Right atrium auricular region (tissue), 2 donors: ENCODE measurements at places on chromosomes 2 and 18.

DNA sequence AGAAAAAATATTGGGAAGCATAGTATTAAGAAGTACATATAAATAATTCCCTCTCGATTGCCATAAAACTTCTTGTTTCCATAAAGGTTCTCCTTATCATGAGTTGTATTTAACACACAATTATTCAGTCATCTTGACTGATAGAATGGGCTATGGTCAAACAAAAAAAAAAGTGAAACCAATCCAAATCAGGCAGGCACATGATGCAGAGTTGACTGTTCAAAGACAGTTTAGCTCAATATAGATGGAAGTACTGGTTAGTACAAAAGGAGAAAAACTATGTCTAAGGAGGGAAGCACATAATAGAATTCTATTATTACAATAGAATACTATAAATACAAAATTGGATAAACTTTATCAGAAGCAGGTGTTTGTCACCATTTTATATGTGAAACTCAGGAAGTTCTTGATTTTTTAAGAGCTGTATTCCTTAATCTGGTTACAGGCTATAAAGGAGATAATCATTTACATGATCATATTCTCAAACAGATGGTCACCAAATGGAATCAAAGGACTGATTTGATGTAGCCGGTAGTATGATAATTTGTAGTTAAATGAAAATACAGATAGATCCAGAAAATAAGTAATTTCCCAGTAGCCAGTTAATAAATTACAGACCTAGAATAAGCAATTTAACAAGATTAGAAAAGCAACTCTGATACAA, 18.2 kb upstream of the CALCRL start:
- no peak for DNase-seq

DNA sequence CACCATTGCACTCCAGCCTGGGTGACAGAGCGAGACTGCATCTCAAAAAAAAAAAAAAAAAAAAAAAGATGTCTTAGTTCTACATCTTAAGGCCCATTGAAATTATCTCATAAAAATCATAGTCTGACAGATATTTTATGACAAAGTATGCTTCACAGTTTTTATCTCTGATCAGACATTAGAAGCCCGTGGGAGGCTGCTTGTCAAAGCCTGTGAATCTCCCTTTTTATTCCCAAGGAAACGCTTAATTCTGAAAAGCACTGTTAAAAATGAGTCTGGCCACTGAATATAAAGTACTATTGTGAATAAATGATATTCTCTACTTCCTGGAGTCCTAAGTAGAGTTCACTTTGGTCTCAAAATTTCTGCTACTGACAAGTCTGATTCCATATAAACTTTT, 71.1 kb downstream of the ZDBF2 start:
- no peak for DNase-seq

DNA sequence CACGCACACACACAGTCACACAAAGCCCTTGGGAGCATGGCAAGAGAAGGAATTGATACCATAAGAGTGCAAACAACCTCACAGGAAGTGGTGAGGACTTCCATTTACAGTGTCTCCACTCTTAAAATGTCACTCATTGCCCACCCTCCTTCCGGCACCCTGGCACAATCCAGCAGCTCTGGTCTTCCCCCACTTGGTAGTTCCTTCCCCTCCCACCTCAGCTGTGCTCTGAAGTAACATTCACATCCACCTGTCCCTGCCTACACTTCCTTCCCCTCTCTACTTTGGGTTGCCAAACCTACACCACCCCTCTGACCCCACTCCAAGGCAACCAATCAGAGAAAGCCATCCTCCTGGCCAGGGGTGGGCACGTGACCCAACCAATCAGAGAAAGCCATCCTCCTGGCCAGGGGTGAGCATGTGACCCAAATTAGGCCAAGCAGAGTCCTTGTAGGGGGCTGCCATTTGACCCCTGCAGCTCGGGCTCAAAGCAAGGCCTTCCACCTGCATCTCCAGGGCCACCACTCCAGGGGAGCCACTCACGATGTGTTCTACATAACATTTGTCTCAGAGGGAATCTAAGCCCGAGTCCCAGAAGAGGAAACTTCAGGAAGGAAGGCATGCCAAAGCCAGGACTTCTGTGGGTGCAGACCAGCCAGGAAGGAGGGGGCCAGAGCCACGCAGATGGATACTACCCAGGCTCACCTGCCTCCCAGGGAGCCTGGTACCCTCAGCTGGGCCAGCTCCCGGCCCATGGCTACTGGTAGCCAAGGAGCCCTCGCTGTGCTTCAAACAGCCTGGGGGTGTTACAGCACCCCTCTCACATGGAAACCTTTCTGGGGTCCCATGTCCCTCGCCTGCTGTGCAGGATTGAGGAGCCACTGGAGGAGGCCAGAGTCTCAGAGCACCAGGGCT, 21.2 kb downstream of the CYP26B1 start:
- DNase-seq = no peak

DNA sequence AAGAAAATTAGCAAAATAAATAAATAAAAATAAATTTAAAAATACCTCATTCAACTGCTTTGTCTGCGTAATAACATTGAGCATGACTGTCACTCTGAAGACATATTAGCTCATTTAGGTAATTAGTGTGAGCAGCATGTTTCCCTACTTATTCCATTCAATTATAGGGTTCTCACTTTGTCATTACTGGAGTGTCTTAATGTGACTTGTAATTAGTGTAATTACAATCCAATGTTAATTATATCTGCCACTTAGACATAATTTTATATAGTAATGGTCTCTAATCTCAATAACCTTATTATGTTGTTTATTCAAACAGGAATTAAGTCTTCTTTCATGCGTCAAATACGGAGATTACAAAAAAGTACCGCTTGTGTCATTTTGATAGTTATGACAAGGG, 893.9 kb upstream of the ACVR2A start:
- no peak for DNase-seq

DNA sequence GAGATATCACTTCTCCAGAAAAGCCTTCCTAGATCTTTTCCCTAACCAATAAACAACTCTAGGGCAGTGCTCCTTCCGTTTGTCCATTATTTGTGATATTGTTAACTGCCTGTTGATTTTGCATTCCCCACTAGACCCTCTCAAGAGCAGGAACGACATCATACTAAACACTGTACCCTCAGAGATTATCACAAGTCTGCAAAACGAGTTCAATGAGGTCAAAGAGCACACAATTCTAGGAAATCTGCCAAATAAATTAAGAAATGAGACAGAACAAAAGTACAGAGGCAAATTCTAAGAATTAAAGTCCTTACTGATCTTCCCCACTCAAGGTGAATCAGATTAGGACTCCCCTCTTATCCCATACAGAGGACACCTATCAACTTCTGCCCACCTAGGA, 7.6 kb downstream of the RTTN start:
- DNase-seq = no peak
